ENCODE measurements at places on chromosomes 2 and 18. TPM values are rescaled to one million over a fixed set of nuclear protein-coding genes. Genes with fewer than 3 reads are reported as not detected.

DNA sequence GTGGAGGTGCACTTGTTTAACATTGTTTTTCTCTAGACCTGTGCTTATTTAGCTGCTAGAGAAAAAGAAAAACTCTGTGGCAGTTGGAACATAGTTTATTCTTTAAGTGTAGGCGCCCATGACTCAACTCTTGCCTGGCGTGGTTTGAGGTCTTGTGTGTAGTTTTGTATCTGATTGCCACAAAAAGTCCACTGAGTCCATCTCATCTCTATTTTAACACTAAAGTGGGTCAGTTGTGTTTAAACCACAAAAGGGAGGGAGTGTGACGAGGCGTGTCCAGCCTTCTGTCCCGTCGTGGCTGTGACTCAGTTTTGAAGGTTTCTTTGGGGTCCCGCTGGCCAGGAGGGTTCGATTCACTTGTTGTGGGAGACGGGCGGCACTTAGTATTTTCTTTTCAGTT lies 15.3 kb upstream of the UGT1A9 start:
- DNase-seq: no peak

DNA sequence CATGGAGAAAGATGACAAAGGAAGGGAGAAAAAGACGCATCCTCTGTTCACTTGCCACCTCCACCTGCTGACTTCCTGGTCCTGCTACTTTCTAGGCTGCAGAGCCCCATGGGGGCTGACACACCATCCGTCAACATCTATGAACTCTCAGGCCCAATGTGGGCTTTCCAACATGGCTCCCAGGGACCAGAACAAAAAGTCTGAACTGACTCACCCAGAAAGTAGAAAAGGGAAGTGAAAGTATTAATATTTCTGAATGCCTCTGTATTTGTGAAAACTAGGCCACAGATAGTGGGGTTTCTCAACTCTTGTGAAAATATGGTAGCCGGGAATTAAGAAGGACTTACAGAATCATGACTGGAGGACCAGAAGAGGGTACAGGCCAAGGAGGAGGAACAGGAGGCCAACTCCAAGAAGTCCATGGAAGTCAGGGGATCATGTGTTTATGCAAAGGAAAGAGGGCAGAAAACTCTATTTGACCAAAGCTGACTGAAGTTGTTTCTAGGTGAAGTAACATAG lies 123.1 kb upstream of the CAB39 start:
- no peak for DNase-seq

The SERPINB4 gene
- total RNA-seq: not detected

DNA sequence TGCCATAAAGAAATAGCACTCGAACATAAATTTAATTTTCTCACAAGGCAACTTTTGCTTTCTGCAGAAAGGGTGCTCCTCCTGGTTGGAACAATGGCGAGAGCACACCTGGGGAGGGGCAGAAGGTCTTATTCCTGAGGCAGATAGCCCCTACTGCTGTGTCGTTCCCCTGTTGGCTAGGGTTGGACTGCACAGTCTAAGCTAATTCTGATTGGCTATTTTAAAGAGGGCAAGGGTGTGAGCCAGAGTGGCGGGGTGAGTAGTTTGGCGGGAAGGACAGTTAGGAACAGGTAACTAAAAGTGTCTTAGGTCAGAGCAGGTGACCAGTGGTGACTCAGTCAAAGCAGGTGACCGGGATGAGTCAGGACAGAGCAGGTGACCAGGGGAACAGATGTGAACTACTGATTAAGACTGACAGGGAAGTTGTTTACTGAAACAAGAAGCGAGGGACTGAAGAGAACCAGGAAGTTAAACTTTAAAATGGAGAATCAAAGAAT lies 49.7 kb upstream of the AGAP1 start:
- no peak for DNase-seq

The PIAS2 gene
- total RNA-seq: 21.0 TPM

- DNase-seq: no peak
Measured at GRCh38 chr2:129229830-129230441, 749.5 kb upstream of the RAB6C start.

DNA sequence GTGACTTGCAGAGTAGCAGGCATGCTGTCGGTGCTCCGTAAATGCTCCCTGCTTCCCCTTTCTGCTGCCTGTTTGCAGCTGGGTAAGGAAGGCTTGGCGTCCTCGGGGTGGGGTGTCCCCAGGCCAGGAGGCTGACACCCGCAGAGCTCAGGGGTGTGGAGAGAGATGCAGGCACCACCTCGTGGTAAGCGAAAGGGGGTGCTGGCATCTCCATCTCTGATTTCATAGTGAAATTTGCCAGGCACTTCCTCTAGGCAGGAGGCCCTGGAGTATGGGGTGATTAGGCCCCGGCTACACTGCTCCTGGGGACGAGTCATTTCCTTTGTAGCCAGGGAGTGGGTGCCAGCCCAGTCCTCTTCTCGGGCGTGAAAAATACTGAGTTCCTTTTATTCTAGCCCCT lies 160.4 kb downstream of the KLHL29 start:
- DNase-seq: no peak

- DNase-seq: no peak
Measured at GRCh38 chr18:13530879-13531387, 195.4 kb downstream of the FAM210A start.

GRCh38 chr2:3285901-3286645 lies 91.5 kb downstream of the EIPR1 start:
- no peak for DNase-seq

GRCh38 chr2:16014041-16014787 lies 73.9 kb downstream of the MYCN start:
- no peak for DNase-seq

DNA sequence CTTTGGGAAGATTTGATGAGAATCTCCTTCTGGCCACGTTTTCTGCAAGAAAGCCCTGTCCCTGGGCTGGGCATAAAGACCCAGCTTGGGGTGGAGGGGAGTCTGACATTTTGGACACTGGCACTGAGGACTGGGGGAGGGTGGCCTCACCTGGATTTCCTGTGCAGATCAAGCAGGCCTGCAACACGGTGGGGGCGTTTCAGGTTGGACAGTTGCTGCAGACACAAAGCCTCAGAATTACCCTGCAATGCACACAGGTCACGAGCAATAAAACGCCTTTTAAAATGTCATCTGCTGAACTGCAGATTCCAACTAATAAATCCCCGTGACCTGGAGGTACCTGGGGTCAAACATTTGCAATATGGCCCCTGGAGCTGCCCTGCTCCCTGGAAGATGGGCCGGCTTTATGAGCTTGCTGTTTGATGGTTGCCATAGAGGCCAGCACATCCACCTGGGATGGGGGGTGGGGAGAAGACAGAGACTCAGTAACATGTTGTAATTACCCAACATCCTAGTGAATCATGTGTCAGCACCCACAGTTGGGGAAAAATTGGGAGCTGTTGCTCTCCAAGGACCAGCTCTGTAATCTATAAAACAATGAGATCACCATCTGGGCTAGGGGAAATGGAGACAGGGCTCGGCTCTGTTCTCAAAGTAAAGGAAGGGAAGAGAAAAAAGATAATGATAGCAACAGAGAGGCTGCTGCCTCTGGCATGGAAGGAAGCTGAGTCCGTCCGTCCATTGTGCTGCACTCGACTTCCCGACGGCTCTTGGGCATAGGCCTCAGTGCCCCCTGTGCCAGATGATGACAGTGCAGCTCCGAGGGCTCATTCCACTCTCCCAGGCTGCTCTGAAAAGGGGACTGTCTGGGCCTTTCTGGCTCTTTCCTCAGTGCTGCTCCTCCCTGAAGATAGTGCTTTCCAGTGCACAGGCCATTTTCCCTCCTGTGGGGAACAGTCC lies 340.3 kb downstream of the CYRIA start:
- no peak for DNase-seq

The SOCS6 gene
- 0.79 TPM for total RNA-seq

The CHN1 gene
- 6.9 TPM for total RNA-seq

DNA sequence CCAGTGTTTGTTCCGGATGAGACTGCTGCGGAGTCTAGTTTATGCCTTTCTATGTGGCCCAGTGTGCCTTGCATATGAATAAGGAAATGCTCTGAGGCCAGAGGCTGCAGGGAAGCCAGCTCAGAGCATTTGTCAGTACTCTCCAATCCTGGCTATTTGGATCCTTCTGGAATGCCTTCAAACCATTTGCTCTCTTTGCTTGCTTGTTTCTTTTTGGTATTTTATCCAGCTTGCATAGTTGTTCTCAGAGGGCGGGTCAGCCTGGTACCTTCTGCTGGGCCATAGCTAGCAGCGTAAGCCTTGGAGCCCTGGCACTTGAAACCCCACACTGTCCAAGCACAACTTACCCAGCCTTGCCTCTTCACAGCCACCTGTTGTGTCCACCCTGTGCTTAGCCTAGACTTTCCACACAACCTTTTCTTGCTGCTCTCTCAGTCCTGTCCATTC lies 20.5 kb downstream of the CENPO start:
- no peak for DNase-seq

The MARCHF4 gene
- total RNA-seq: not detected

GRCh38 chr2:102112692-102113665 lies 29.6 kb upstream of the IL1R1 start:
- DNase-seq: no peak

The MSH6 gene
- total RNA-seq: 164 TPM

DNA sequence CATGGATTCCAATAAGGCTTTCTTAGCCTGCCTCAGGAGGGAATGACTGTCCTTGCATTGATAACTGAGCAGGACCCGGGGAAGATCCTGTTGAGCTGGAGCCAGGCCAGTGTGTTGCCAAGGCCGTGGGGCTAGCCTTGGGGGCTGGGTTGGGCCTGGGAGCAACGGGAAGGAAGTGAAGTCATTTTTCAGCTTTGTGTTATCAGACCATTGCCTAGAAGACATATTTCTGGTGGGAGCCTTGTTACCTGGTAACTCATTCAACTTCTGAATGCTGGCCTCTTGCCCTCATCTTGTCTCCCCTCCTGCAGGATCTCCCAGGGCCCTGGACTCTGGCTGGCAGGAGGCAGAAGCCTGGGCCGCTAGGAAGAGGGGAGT lies 92.7 kb upstream of the MGAT5 start:
- no peak for DNase-seq

DNA sequence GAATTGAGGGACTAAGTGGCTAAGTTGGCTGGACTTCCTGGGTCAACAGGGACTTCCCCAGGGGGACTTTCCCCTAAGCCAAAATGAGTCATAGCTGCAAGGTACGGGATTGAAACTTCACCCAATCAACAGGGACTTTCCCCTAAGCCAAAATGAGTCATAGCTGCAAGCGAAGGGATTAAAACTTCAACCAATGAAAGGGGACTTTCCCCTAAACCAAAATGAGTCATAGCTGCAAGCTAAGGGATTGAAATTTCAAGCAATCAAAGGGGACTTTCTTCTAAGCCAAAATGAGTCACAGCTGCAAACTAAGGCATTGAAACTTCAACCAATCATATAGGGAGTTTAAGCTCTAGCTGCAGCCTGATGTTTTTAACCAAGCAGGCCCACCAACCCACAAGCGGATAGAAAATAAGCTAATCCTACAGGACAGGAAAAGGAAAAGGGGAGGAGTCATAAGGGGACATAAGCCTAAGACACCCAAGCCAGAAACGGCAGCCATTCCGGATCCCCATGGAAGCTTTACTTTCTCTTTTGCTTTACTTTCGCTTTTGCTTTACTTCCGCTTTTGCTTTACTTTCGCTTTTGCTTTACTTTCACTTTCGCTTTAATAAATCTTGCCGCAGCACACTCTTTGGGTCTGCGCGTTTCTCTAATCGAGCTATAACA lies 1375.4 kb upstream of the CELF4 start:
- peak; percentile 28 for DNase-seq

DNA sequence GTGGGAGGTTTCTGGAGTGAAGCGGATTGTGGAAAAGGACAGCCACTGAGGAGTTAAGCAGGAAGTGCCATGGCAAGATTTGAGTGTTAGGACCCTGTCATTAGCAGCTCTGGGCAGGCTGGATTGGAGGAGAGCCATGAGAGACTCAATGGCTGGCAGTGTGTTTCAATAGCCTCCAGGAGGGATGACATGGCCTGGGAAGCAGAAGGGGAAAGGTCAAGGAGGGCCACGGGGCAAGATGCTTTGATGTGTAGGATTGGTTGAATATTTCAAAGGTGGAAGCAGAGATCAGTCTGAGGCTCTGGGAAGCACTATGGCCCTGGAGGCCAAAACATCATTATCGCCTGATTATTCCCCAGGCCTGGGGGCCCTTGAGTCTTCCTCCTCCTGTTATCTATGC lies 229.0 kb upstream of the HS6ST1 start:
- no peak for DNase-seq

The RAB27B gene
- total RNA-seq: 0.14 TPM

DNA sequence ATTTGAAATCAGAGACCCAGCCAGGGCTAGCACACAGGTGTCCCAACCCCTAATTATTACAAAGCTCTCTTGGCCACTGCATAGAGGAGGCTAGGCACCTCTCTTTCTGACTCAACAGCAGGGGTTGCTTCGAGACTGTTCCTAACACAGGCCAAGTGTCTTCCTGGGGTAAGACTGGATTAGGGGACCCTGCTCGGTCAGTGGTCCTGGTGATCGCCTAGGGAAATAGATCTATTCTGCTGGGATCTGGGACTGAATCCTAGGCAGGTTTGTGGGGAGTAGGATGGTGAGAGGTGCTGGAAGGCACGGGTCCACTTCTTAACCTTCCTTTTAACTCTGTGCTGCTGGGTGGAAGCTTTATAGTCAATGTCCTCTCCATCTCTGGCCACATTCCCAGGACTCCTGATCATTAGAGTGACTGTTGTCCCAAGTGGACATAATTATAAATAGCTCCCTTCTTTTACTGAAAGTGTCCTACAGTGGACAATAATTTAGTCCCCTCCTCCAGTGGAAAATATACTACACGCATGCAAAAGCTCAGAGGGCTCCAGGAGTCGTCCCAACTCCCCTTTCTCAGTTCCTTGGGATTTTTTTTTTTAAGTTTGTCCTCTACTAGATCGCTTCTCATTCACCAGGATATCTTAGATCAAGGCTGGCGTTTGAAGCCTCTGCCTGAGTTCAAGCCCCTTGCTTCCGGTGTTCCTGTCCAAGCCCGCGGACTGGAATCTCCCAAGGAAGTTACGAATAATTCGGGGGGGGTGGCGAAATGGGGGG lies 1.3 kb upstream of the TRIB2 start:
- DNase-seq: no peak

The EN1 gene
- total RNA-seq: not detected

DNA sequence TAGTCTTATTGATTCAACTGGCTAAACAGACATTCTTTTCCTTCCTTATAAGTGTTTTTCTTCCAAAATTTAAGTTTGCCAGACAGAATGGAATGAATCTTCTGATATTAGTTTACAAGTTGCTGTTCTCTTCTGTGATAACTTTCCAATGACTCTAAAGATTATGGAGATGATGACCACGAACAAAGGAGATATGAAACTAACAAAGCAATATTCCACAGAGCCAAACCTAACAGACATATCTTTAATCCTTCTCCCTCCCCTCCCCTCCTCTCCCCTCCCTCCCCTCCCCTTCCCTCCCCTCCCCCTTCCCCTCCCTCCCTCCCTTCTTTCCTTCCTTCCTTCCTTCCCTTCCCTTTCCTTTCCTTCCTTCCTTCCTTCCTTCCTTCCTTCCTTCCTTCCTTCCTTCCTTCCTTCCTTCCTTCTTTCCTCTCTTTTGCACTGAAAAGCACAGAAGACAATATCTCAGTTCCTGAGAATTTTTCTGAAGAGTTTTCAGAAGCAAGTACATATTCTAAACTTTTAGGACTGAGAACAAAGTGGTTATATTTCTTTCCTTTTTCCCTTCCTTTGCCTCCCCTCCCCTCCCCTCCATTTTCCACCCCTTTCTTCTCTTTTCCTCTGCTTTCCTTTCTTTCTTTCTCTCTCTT lies 89.9 kb downstream of the KCNH7 start:
- DNase-seq: no peak

The BMP10 gene
- total RNA-seq: not detected
